T-helper 17 cell (primary cell): ENCODE measurements at places on chromosomes 5 and 9.

DNA sequence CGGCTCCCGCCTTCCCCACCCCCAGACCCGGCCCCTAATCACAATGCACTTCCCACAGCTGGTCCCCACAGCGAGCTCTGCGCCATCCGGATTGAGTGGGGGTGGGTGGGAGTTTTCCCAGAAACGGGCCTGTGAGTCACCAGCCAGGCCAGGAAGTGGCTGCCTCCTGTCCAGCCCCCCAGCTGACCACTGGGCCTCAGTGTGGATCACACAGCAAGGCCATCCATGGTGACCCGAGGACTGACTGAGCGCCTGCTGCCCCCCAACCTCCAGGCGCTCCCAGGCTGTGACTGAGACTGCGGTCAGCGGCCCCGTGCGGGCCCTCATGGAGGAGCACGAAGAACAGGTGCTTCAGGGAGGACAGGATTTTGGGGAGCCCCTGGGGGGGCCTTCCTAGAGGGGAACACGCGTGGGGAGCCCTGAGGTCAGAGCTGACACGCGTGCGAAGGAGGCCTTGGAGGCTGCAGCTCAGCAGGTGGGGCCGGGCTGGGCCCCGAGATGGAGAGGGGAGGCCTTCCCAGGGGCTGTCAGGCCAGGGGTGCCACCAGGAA, 48.3 kb upstream of the EGFL7 start:
- no peak for DNase-seq

DNA sequence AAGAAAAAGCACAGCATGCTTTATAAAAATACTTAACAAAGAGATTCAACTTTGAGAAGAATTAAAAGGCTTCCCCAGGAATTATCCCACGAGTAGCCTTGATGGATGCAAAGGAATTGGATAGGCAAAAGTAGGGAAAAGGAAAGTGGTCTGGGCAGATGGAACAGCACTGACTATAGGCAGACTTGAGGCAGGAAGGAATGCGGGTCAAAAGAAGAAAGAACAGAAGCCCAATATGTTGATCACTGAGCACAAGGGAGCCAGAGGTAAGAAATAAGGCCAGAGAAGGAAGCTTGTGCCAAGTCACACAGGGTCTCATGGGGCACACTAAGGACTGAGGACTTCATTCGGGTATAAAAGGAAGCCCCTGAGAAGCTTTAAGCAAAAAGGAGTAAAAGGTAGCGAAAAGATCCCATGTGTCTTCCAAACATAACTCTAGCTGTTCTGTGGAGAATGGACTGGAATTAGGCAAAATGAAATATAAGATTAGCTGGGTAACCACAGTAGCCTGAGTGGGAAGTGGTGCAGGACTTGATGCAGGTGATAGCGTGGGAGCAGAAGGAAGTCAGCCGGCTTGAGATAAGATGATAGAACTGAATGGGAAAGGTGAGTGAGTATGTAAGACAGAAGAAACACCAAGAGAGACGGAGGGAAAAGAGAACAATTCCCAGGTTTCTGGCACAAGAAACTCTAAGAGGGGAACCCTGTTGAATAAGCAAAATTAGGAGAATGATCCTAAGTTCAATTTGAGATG, 106.6 kb downstream of the DENND1A start:
- no peak for DNase-seq

DNA sequence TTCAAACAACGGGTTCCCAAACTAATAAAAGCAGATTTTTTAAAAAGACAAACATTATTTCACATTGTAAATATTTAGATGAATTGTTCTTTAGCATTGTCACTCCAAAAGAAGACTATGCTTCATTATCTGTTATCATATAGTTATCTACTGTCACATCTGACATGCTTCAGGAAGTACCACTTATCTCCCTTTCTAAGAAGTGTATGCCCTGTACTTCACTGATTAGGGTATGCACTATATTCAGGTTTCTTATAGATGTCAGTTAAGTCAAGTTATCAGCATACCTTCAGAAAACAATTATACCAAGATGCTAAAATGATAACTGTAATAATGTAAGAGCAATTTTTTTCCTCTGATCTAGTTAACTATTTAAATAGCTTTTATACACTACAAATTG, 40.4 kb downstream of the LMBRD2 start:
- no peak for DNase-seq

DNA sequence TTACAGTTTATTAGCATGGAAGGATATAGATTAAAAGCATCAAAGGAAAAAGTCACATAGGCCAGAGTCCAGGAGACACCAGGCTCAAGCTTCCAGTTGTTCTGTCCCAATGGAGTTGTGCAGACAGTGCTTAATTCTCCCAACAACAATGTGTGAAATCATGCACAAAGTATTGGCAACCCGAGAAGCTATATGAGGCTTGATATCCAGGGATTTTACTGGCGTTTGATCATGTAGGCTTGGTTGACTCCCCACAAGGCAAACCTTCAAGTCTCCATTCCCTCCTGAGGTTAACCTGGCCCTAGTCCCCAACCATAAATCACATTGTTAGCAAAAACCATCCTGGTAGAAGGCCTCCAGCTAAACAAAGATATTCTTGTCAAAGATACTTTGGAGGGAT, 141.5 kb downstream of the ADAMTS19 start:
- no peak for DNase-seq

DNA sequence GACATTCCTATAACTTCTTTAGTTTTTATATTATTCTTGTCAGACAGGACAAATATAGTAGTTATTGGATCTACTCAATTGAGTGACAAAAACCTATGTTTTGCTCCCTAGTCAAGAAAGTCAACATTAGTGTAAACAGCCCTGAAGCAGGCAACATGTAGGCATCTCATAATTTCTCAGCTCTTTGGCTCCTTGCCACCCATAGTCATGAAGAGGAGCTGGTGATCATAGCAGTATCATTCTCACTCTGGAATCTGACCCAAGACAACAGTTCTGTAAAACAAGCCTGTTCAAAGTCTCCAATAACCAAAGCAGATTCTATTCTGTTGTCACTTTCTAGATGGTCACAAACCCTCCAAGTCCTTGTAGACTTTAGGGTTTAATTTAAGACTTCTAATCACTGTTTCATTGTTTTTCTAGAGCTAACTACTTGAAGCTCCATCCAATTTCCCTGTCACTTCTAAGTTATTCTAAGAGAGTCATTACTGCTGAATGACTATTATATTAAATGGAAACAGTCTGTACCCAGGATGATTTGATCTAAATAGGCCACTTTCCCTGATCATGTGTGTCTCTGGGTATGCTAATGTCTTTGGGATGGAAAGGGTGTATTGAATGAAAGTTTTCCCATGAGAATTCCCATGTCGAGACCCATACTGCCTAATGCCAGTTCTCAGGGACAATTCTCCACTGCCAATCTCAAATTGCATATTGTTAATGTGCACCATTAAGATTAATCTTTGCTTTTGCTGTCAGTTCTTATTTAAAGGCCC, 533.3 kb downstream of the ACTL7B start:
- no peak for DNase-seq

DNA sequence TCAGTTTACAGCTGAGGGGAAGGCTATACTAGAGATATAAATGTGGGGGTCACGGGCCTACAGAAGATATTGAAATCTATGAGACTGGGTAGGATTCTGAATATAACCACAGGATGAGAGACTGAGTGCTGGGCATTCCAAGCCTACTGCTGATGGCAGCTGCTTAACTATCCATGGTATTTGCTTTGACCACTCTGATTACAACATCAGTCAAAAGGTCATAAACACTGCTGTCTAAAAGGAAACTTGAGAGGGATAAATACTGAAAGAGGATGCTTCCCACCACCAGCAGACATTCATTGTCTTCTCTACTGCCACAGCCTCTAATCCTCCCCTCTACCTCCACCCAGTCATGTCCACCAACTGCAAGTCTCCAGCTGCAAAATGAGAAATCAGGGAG, 3.8 kb downstream of the ZNF622 start:
- no peak for DNase-seq

DNA sequence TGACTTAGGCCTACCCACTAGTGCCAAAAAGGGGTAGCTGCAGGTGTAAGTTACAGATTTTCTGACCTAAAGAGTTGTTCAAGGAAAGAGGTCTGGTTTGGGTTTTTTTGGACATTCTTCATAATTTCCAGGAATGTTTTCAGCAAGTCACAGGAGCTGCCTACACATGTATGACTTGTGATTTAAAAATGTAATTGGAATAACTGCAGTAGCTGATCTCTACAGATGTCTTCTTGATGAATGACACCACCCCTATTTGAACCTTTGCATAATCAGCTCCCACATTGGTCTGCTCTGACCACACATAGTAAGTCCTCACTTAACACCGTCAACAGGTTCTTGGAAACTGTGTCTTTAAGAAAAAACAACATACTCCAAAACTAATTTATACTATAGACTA, 481.4 kb downstream of the RASEF start:
- no peak for DNase-seq

DNA sequence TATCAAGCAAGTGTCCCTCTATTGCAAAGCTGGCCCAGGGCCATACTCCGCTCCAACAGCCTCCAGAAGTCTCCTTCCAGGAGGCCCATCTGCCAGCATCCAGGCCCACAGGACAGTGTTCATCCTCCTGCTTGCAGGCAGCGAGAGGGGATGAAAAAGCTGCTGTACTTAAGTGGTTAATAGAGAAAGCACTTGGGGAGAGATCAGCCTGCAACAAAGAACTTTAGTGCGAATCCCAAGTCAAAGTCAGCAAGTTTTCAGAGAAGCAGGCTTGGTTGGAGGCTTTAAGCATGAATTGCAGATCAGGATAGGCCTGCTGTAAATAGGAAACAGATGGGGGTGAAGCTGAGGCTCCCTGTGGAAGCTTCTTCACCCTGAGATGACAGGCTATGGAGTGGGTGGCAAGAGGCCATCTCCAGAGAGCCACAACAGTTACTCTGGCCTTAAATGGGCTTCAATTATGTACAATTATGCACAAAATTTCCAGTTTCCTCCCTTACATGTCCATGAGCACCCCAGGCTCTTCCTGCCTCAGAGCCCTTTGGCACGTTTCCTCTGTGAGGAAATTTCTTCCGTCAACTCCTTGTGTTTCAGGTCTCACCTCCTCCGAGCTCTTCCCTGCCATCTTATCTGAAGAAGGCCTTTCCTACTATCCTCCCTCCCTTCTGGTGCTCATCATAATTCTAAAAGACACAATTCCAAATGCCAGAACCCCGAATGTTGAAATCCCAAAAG, 98.0 kb upstream of the NR3C1 start:
- DNase-seq, result no peak

- no peak for DNase-seq
These were observed 42.1 kb downstream of the NADK2 start for GRCh38 chr5:36199620-36200019.

GRCh38 chr5:107285772-107286171, 385.0 kb downstream of the EFNA5 start:
- DNase-seq, result no peak

DNA sequence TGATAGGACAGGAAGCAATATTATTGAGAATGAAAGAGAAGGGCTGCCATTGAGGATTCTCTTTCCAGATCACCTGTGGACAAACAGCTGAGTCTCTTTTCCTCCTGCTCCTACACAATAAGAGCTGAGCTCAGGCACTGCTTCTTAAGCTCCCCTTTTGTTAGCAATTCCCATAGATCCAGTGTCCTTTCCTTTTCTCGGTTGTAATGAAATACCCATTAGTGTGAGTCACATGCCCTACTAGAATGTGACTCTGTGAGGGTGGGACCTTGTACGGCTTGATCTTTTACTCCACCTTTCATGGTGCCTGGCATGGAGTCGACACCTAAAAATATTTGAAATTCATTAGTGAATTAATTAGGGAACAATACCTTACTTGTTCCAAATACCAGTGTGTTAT, 269.2 kb downstream of the NR3C1 start:
- no peak for DNase-seq

DNA sequence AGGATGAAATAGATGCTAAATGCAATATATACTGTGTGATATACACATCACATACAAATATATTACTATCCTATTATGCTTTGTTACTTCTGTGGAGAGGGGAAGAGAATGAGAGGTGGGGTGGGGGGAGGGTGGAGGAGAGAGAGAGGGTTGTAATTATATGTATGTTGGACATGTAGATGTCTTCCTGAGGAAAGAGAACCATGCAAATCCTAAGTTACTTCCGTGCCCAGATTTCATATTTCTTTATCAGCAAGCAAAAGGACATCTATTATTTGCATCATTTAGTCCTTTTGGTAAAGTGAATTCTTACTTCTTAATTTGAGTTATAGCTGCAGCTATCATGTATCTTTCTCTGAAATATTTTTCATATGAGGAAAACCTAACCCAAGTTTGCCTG, 187.5 kb downstream of the ADGRV1 start:
- DNase-seq, result no peak

GRCh38 chr5:63570752-63571151, 391.5 kb downstream of the HTR1A start:
- no peak for DNase-seq

DNA sequence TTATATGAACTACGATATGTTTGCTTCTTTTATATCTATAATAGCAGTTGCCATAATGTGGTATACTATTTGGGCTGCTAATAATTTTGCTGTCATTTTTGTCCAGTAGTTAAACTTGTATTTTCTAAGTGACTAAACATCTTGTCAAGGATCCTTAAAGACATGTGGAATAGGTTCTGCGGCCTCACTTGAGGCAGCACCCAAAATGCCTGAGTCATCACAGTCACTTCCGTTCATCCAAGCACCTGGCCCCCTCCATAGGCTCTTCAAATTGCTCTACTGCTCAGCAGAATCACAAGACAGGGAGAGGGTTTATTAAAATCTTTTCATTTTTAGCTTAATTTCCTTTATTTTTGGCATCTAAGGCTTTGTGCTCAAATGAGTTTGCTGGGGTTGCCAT, 259.1 kb downstream of the AOPEP start:
- DNase-seq, result no peak

DNA sequence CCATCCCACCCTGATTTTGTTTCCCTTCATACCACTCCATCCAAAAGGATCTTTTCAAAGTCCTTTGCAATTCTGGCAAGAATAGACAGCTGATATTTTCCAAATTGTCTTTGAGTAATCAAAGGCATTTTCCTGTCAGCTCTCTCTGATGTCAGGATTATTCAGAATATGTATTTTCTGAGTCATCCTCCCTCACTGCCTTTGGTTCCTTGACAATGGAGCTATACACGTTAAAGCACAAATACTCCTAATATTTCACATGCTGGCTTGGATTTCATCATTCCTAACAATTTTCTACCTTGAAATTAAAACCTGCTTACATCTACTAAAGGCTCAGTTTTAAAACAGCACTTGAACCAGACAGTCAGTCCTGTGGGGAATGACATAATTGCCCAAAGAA, 379.4 kb downstream of the GADD45G start:
- no peak for DNase-seq

- DNase-seq, result peak; percentile 51
These were observed 185.7 kb upstream of the IL12B start for GRCh38 chr5:159515909-159516415.

GRCh38 chr9:94443032-94443722, 111.7 kb upstream of the PCAT7 start:
- DNase-seq, result no peak

DNA sequence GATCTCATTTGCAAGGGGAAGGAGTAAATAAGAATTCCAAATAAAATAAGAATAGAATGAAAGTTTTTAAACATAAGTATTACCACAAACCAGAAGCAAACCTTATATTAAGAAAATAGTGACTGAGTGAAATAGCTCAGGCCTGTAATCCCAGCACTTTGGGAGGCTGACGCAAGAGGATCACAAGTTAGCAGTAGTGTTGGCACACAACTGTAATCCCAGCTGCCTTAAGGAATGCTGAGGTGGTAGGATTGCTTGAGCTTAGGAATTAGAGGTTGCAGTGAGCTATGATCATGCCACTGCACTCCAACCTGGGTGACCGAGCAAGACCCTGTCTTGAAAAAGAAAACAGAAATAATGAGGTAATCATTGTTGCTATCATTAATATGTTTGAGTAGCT, 47.0 kb downstream of the APC start:
- no peak for DNase-seq
